ENCODE measurements at places on chromosomes 6 and 20. TPM values are rescaled to one million over a fixed set of nuclear protein-coding genes. Genes with fewer than 3 reads are reported as not detected.

DNA sequence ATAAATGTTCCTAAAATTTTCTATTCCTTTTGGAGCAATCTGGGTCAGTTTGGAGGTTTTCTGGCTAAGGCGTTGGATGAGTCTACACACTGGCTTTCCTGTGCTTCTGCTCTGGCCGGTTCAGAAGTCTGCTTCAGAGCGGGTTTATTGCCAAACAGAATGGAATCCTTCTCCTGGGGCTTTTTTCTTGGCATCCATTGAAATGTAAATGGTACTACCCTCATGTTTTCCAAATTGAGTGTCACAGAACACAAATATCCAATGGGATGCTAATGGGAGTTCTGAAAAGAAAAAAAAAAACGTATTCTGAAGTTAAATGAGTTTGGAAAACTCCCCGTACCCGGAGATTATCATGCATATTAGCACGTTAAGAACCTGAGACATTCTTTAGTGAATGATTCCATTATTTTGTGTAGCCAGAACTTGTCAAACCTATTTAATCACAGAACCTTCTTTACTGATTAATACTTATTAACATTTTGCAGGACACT lies 930.3 kb downstream of the QKI start:
- no peaks in the 10 kb centered on the region for H3K36me3 ChIP-seq
- no peak overlapping the region for H3K4me3 ChIP-seq
- no peak for DNase-seq
- H3K4me1 ChIP-seq, result no peaks in the 10 kb centered on the region
- H3K27ac ChIP-seq, result no peak overlapping the region

Gene IL17A
- not detected for total RNA-seq

GRCh38 chr6:167079853-167080297 lies 43.0 kb upstream of the CCR6 start:
- H3K4me1 ChIP-seq, result no peaks in the 10 kb centered on the region
- no peak overlapping the region for H3K4me3 ChIP-seq
- H3K27ac ChIP-seq, result no peak overlapping the region

DNA sequence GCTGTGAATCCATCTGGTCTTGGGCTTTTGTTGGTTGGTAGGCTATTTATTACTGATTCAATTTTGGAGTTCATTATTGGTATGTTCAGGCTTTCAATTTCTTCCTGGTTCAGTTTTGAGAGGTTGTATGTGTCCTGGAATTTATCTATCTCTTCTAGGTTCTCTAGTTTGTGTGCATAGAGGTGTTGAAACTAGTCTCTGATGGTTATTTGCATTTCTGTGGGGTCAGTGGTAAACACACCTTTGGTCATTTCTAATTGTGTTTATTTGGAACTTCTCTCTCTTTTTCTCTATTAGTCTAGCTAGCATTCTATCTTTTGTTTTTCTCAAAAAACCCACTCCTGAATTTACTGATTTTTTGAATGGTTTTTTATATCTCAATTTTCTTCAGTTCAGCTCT lies 70.1 kb upstream of the IRAK1BP1 start:
- no peaks in the 10 kb centered on the region for H3K4me1 ChIP-seq
- no peaks in the 10 kb centered on the region for H3K36me3 ChIP-seq
- DNase-seq, result no peak
- no peak overlapping the region for H3K27ac ChIP-seq
- no peak overlapping the region for H3K4me3 ChIP-seq

DNA sequence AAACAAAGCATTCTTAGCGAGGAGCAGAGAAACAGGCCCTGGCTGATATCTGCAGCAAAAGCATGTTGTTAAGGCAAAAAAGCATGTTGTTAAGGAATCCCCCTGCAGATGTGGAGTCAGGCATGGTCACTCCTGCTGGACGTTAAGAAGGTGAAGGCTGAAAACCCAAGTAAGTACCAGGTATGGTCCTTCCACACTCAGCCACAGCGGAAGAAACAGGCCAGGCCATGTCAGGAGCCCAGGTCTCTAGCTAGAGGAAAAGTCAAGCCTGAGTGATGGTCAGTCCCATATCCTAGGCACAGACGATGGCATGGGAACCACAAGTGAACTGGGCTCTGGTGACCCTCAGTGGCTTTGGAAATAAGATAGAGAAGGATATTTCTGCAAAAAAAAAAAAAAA lies 32.5 kb upstream of the MAS1L start:
- H3K4me3 ChIP-seq, result no peak overlapping the region
- H3K4me1 ChIP-seq, result no peaks in the 10 kb centered on the region
- H3K27ac ChIP-seq, result no peak overlapping the region

DNA sequence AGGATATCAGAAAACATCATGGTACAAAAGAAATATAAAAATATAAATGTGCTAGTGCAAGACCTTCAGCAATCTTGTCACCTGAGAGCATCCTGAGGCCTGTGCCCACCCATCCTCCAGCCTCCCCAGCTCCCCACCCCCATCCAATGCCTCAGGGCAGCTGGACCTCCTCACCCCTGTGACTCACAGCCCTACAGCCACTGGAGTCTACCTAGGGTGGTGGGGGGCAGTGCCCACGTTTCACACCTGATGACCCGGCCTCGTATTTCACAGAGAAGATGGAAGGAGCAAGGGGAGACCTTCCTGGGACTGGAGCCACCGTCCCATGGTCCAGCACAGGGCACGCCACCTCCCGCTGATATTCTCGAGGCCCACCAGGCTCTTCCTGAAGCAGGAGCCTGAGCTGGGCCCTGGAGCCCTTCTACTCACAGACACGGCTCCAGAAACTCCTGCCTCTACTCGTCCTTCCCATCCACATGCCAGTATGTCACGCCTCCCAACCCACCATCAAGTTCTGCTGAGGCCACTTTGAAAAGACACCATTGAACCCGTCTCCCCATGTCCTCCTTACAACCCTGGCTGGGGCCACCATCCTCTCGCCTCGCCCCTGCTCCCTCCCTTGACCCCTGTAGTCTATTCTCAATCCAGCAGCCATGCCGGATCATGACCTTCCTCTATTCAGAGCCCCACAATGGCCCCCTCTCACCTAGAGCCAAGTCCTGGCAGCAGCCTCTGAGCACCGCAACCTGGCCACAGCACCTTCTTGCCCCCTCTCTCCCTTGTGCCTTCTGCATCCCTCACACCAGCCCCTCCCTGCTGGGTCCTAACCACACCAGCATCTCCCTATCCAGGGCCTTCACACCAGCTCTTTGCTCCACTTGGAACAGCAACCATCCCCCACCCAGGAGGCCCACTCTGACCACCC lies 13.3 kb downstream of the APMAP start:
- H3K4me1 ChIP-seq, result no peaks in the 10 kb centered on the region
- no peak overlapping the region for H3K4me3 ChIP-seq
- peaks cover 38% of the 10 kb centered on the region for H3K36me3 ChIP-seq
- H3K27me3 ChIP-seq, result no peaks in the 10 kb centered on the region

Gene NFATC2
- total RNA-seq, result 11.2 TPM

GRCh38 chr6:4489538-4489937 lies 286.7 kb upstream of the CDYL start:
- H3K27me3 ChIP-seq, result peaks cover 16% of the 10 kb centered on the region
- H3K4me1 ChIP-seq, result no peaks in the 10 kb centered on the region
- H3K4me3 ChIP-seq, result no peak overlapping the region
- H3K36me3 ChIP-seq, result no peaks in the 10 kb centered on the region
- no peak for DNase-seq

DNA sequence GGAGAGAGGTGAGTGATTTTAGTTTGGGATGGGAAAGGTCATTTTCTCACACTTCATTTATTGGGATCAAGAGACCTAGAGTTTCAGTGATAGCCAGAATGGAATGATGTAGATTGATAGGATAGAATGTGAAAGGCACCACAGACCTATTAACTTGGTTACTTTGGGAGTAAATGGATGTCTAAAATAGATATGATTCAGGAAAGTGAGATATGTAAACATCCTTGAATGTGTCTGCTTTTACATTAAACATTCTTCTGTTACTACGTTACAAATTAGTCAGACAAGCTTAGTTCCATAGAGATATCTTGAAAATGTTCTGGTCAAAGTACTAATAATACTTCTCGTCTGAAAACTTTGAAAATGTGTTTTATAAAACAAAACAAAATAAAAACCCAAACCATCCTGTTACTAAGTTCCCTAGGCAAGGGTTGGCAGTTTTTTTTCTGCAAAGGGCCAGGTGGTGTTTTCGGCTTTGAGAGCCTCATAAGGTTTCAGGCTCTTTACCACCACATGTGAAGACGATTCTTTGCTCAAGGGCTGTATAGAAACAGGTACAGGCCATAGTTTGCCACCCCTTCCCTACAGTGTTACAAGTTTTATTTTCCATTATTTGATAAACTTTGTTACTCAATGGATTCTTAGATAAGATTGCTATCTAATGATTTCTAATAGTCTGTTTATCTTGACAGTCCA lies 3.4 kb downstream of the CYB5R4 start:
- H3K4me3 ChIP-seq, result no peak overlapping the region
- no peak overlapping the region for H3K27ac ChIP-seq
- H3K27me3 ChIP-seq, result no peaks in the 10 kb centered on the region
- peaks cover 37% of the 10 kb centered on the region for H3K36me3 ChIP-seq
- H3K4me1 ChIP-seq, result no peaks in the 10 kb centered on the region
- no peak for DNase-seq

Gene TFAP2A
- 0.40 TPM for total RNA-seq

Gene BMP7
- 0.13 TPM for total RNA-seq

- no peak overlapping the region for H3K4me3 ChIP-seq
- H3K27me3 ChIP-seq, result no peaks in the 10 kb centered on the region
- no peak overlapping the region for H3K27ac ChIP-seq
- no peaks in the 10 kb centered on the region for H3K4me1 ChIP-seq
- no peak for DNase-seq
Observed at GRCh38 chr6:154218301-154218700, 138.3 kb downstream of the IPCEF1 start.

GRCh38 chr6:315921-316752 lies 23.9 kb downstream of the DUSP22 start:
- DNase-seq, result no peak
- H3K36me3 ChIP-seq, result no peaks in the 10 kb centered on the region
- no peak overlapping the region for H3K4me3 ChIP-seq

- peaks cover 9% of the 10 kb centered on the region for H3K4me1 ChIP-seq
- no peak overlapping the region for H3K27ac ChIP-seq
- no peaks in the 10 kb centered on the region for H3K27me3 ChIP-seq
- DNase-seq, result no peak
Observed at GRCh38 chr20:33649201-33649681, 12.9 kb upstream of the C20orf144 start.

Gene MYB
- total RNA-seq, result 140 TPM

- H3K27me3 ChIP-seq, result peaks cover 34% of the 10 kb centered on the region
- no peak overlapping the region for H3K27ac ChIP-seq
- no peak for DNase-seq
- no peaks in the 10 kb centered on the region for H3K4me1 ChIP-seq
- no peak overlapping the region for H3K4me3 ChIP-seq
Observed at GRCh38 chr6:117264369-117264691, 1.0 kb upstream of the VGLL2 start.

Gene HLA-DPA1
- total RNA-seq, result 1.2 TPM

- H3K36me3 ChIP-seq, result no peaks in the 10 kb centered on the region
- H3K4me3 ChIP-seq, result no peak overlapping the region
- peak; percentile 17 for DNase-seq
Observed at GRCh38 chr6:50655848-50656453, 57.4 kb upstream of the TFAP2D start.

Gene TXLNB
- total RNA-seq, result not detected

Gene THBD
- total RNA-seq, result 0.49 TPM

DNA sequence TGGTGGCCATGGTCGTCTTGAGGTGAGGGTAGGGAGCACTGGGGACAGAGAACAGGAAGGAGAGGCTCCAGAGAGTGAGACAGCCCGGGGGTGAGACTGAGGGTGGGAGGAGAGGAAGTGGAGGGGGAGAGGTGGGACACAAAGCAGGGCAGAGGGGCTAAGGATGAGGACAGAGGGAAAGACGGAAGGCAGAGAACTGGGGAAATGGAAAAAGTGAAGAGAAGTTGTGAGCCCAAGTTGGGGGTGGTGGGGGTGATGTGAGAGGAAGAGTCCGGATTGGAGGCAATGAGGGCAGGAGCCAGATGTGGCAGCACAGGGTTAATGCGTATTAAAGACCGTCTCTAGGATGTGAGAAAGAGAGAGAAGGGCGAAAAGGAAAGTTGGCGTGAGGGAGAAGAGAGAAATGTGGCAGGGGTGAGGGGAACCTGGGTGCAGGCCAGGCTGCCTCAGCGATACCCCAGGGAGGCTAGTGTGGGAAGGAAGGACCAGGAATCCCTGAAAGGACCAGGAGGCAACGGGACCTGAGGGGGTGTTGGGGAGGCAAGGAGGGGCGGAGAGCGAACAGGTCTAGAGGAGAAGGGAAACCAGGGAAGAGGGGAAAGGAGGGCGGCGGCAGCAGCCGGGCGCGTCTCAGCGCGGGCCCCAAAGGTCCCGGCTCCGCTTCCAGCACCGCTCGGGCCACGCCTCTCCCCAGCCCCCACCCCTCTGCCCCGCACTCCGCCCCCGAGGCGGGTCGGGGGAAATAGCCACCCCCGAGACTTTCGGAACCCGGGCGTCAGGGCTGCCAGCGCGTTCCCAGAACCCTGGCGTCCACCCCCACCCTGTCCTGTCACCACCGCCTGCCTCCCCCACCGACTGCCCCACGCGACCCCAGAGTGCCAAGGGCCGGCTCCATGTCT lies at the start of gene PPP1R18:
PPP1R18 (minus strand) TSS at position 637 of the 899 bp plus-strand sequence; CDS start at position 10, 627 bp downstream.
- peak within 1 kb of the TSS; percentile 81 for H3K4me3 ChIP-seq
- H3K27me3 ChIP-seq, result no peaks in the 10 kb centered on the region
- H3K27ac ChIP-seq, result peak within 1 kb of the TSS; percentile 88
- H3K4me1 ChIP-seq, result peaks cover 90% of the 10 kb centered on the region

DNA sequence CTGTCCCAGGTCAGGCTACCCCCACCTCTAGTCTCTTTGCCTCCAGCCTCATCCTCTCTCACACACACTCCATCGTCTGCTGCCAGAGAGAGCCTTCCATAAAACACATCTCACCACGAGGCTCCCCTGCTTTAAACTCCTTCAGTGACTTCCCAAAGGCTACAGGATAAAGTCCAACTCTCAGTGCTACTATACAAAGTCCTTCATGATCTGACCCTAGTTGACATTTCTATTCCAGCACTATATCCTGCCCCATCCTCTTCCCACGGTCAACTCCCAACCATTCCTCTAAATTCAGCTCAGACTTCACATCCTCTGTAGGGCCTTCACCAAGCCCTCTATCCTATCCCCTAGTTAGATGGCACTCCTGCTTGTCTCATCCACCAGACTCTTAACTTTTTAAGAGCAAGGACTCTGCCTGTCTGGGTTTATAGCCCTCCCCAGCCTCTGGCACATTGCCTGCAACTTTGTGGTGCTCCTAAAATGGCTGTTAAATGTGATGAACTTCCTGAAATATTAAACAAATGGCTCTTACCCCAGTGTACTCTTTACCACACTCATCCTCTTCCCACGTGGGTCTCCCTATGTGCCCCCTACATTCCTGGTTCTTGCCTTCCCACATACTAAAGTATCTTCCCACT lies 36.1 kb downstream of the KIF16B start:
- H3K4me3 ChIP-seq, result no peak overlapping the region
- H3K27ac ChIP-seq, result no peak overlapping the region
- DNase-seq, result no peak
- H3K4me1 ChIP-seq, result no peaks in the 10 kb centered on the region

- peaks cover 18% of the 10 kb centered on the region for H3K27me3 ChIP-seq
- DNase-seq, result no peak
- no peaks in the 10 kb centered on the region for H3K36me3 ChIP-seq
- H3K4me1 ChIP-seq, result no peaks in the 10 kb centered on the region
- no peak overlapping the region for H3K4me3 ChIP-seq
- no peak overlapping the region for H3K27ac ChIP-seq
Observed at GRCh38 chr20:9507544-9508239, 6.7 kb upstream of the LAMP5 start.

Gene LHFPL5
- not detected for total RNA-seq
